ENCODE measurements at places on chromosomes 3 and 15. TPM values are rescaled to one million over a fixed set of nuclear protein-coding genes. Genes with fewer than 3 reads are reported as not detected.

DNA sequence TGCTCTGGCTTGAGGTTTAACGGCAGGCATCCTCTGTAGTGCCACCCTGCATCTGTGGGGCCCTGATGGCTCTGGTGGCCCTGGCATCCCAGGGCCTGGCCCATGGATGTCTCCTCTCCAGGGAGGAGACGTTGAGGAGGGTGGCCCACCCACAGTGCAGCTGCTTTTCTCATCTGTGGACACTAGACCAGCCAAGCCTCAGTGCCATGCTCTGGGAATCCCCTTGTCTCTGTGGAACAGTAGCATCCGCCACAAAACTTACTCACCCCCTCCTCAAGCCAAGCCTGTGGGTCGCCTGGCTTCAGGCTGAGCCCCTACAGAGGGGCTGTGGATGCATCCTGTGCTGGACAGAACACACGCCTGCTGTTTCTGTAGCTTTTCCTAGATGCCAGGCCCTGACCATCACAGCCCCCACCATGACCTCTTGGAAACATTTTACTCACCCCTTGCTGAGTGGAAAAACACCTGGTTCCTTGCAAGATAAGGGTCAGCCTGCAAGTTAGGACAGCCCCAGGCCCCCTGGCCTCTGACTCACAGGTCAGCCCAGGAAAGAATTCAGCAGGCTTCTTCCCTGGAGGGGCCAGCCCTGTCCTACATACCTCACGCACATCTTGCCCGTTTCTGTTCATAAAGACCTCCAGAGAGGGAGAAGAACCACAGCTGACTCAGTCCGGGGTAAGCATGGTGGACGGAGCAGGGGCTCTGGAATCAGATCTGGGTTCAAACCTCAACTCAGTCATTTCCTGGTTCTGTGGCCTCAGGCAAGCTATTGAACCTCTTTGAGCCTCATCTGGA lies 19.0 kb downstream of the PAK6 start:
- peak; percentile 3 for DNase-seq

DNA sequence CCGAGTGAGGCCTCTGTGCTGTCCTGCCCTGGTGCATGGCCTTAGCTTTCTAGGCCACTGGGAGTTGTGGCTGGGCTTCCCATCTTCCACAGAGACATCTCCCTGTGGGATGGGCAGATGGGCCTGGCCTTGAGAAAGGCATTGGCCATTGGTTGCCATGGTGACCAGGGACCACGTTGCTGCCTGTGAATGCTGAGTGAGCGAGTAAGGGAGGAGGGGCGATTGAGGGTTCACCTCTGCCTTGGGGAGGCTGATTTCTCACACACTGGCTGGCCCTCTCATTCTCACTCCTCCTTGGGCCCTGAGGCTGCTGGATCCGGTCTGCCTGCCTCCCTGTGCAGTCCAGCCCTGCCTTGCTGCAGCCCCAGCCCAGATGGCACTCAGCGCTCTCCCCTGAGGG lies 26.4 kb upstream of the DOCK3 start:
- DNase-seq = no peak

- DNase-seq = no peak
Measured at GRCh38 chr15:55518641-55519040, 10.6 kb upstream of the DNAAF4 start.

DNA sequence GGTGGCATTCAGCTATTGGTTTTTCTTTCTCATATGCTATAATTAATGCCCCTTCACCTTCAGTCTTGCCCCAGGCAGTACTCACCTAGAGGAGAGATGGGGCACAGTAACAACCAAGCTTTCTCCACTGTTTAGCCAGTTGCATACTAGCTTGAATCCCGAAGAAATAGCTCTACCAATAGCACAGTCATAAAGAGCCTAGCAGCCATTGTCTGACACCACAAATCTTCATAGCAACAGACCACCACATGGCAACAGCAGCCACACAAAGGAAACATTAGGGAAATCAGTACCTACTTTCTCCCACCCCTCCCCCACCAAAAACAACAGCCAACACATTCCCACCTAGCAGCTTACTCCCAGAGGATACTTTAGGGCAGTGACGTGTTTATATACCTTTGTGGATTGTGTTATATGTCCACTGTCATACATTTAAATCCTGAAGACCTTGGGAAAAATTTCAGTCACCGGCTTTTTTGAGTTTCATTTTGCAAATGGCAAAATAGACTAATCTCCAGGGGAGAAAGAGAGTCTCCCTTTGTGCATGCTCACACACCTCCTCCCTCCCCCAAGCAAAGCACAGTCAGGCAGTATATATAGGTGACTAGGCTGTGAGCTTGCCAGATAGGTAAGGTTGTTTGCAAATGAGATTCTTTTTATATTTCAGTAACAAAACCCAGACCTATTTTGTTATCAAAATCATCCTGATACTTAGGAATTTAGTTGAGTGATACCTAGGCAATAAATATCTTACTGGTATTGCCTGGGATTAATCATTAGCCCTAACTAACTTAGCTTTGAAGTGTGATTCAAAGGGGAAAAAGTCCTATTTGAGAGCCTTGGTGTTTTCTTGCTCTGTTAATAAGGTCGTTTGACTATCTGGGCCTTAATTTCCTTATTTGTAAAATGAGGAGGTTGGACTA lies 140.6 kb downstream of the RBPMS2 start:
- no peak for DNase-seq

DNA sequence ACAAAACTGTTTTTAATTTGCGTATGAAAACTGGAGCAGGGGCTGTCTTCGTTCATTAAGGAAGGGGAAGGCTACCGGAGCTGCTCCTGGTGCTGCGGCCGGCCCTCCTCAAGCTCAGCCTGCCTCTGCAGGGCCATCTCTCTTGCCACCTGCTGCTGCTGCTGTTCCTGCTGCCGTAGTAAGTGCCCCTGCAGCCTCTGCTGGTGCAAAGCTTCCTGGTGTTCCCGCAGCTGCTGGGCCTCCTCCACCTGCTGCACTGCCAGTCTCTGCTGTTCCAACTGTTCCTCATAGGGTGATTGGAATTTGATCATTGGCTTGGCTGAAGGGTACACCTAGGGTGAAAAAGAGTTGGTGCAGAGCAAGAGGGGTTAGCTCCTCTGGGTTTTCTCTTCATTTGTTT lies 66.0 kb downstream of the GOLIM4 start:
- no peak for DNase-seq

GRCh38 chr15:74776821-74777768 lies 4.8 kb upstream of the CSK start:
- peak; percentile 66 for DNase-seq

- DNase-seq = no peak
Measured at GRCh38 chr15:59124261-59124660, 19.3 kb downstream of the CCNB2 start.

DNA sequence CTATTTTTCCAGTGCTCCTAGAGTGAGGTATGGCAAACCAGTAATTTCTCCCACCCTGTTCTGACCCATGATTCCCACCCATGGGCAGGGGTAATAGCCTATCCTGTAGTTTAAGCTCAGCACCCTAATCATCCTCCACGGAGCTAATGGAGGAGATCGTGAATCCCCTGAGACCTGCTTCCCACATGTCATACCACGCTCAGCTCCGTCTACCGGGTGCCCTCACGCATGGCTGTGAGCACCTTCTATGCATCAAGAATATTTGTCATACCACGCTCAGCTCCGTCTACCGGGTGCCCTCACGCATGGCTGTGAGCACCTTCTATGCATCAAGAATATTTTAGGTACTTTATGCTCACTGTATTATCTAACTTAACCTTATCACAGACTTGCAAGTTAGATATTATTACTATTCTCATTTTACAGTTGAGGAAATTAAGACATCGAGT lies 104.7 kb upstream of the PFN2 start:
- DNase-seq = no peak

DNA sequence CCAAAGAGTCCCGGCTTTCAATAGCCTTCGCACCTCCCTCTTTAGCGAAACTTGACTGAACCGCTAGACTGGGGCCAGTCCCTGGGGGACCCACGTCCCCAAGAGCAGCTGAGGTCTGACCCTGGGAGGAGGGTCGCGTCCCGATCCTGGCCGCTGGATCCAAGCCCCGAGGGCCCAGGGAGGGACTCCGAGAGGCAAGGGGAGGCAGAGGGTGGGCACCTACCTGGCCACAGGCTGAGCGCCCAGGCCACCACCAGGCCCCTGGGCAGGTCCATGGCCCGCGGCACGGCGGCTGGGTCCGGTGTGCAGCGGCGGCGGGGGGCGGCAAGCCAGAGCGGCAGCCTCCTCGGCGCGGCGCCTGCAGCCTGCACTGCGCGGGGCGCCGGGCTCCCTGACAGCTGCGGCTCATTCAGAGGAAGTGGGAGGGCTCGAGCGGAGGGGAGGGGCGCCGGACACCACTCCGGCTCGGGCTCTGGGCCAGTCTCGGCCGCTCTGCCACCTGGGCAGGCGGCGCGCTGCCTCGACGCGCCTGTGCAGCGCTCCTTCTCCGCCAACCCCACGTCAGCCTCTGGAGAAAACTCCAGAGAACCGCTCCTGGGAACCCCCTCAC lies at the start of gene ITGA11:
TSS of gene ITGA11 (minus strand) at position 372 of the 610 bp plus-strand sequence. CDS start at position 275, 97 bp downstream.
- DNase-seq = peak; percentile 87

DNA sequence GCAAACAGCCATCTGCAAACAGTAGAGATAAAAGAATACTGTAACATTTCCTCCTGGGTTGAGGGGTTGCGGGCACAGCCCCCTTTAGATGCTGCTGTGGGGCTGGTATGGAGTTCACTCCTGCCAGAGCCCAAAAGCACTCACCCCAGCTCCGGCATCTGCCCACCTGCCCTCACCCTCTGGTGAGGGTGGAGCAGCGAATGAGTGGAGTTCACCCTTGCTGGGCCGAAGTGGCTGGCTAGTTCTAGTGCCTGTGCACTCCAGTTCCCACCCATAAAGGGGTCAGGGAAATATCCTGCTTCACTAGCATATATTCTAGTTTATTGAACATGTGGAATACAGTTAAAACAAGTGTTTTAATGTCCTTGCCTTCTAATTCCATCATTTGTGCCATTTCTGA lies 209.7 kb upstream of the SGO1 start:
- DNase-seq = peak; percentile 20

GRCh38 chr3:29004885-29005599 lies 275.8 kb upstream of the RBMS3 start:
- no peak for DNase-seq

DNA sequence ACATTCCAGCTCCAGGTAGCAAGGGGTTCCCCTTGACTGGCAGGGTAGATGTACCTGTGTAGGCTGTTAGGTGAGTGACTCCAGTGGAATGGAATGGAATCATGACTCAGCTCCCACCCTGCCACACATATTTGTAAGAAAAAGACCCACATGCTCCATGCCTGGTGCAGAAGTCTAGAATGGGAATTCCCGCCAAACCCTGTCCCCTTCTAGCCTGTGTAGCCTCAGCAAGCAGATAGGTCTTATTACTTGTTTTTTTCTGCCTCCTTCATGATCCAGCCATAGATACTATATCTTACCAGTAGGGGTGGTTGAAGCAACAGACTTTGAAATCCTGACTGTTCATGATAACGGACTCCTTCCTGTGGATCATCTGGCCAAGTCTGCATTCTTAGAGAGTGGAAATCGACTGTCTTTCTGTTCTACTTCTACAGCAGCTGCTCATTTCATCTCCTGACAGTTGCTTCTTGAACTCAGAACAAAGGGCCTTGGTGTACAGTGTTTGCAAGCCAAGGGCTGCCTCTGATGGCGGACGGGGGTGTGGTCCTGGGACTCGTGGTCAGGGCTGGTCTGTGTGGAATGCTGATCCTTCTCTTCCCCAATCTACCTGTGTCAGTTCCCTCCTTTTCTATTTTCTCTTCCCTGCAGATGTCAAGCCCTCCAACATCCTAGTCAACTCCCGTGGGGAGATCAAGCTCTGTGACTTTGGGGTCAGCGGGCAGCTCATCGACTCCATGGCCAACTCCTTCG lies 16.3 kb downstream of the SNAPC5 start:
- DNase-seq = no peak

- no peak for DNase-seq
Measured at GRCh38 chr3:48026098-48026497, 9.9 kb upstream of the MAP4 start.

GRCh38 chr3:11415099-11415498 lies 142.9 kb downstream of the ATG7 start:
- no peak for DNase-seq

DNA sequence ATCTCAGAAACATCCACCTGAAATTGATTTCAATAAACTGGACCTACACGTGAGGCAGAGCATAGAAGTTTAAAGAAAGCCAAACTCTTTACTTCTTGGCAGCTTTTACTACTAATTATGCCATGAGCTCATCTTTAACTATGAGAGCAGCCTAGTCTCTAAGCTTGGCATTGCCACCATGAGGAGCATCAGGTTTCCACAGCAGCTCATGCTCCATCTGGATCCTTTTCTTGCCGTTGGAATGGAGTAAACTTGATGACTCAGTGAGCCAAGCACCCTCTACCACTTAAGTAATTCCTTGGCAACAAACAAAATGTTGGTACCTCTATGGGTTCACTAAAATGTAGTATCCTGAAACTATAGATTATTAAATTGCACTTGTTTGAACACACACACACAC lies 583.2 kb downstream of the EPHA3 start:
- no peak for DNase-seq

DNA sequence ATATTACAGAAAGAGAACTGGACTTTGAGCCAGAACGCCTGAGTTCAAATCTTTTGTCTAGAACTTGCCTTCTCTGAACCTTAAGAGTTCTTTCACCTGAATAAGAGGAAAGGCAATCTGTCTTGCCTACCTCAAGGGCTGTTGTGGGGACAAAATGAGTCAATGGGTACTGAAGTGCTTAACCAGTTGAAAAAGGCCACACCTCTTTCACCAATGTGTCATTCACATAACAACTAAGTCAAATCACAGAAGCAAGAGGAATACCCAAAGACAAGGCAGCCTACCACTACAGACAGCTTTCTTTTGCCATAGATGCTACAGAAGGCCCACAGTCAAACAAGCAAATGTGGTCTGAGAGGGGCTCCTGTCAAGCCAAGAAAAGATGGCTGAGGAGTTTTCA lies 39.7 kb downstream of the NBEAL2 start:
- no peak for DNase-seq

DNA sequence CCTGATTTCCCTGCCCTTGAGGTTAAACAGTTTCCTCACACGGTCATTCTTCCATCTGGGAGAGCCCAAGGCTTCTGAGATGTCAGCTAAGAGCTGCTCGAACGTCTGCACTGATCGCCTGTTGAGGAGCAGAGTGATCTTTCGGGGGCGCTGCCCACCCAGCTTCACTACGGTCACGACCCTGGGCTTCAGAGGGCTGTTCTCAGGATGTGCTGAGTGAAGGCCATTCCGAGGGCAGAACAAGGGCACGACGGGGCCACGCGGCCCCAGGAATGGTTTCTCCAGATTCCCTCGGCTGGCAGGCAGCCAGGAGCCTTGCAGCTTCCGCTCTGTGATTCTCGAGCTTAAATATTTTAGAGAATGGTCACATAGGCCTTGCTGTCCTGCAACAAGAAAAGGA lies 25.7 kb downstream of the DCLK3 start:
- peak; percentile 80 for DNase-seq

LRRC3B gene
- total RNA-seq = 0.38 TPM

SEMA6D gene
- total RNA-seq = 17.7 TPM

ROBO2 gene
- total RNA-seq = 0.14 TPM

CTXN2 gene
- total RNA-seq = not detected

PDZRN3 gene
- 130 TPM for total RNA-seq

CCR2 gene
- 0.89 TPM for total RNA-seq

MINAR1 gene
- total RNA-seq = 0.05 TPM

GRM2 gene
- total RNA-seq = 0.03 TPM

SOX2 gene
- 0.27 TPM for total RNA-seq
